Activated T-helper 1 cell treated with anti-CD3 and anti-CD28 coated beads, Interleukin-12 subunit alpha, Interleukin-12 subunit beta, Interleukin-2, Interleukin-4 antibody, amounts not matched to agents 30 ng/mL and 10 ng/mL and 1 ng/mL, durations not matched to agents 14 hours and 24 hours and 36 hours (primary cell): ENCODE measurements at places on chromosomes 7 and 10.
A peak's percentile ranks its signal among the peaks of the same experiment; 100 is the strongest.

GRCh38 chr10:113527211-113527906 is 25.5 kb upstream of the HABP2 start:
- no peaks in the 10 kb centered on the region for H3K4me1 ChIP-seq
- DNase-seq: no peak
- no peaks in the 10 kb centered on the region for H3K36me3 ChIP-seq

DNA sequence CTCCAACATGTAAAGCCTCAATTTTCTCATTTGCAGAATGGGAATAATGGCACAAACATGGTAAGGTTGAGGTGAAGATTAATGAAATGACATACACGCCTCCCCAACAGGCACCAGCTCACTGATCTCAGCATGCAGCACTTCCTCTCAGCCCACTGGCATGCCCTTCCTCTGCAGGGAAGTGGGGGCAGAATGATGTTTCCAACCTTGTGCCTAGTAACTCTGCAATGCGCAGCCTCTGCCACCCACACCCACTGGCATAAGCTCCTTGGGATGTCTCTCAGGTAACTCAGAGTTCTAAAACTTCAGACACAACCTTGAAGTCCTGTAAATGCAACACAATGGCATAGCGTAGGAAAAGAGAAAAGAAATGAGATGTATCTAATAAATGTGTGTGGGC is 540.7 kb downstream of the HTR7 start:
- H3K4me1 ChIP-seq: no peaks in the 10 kb centered on the region
- no peaks in the 10 kb centered on the region for H3K36me3 ChIP-seq
- no peak overlapping the region for H3K27ac ChIP-seq
- H3K4me3 ChIP-seq: no peak overlapping the region
- no peak for DNase-seq

GRCh38 chr10:112904000-112904399 is 46.0 kb upstream of the TCF7L2 start:
- no peak overlapping the region for H3K4me3 ChIP-seq
- no peaks in the 10 kb centered on the region for H3K4me1 ChIP-seq
- H3K27me3 ChIP-seq: no peaks in the 10 kb centered on the region
- H3K36me3 ChIP-seq: no peaks in the 10 kb centered on the region
- DNase-seq: no peak

DNA sequence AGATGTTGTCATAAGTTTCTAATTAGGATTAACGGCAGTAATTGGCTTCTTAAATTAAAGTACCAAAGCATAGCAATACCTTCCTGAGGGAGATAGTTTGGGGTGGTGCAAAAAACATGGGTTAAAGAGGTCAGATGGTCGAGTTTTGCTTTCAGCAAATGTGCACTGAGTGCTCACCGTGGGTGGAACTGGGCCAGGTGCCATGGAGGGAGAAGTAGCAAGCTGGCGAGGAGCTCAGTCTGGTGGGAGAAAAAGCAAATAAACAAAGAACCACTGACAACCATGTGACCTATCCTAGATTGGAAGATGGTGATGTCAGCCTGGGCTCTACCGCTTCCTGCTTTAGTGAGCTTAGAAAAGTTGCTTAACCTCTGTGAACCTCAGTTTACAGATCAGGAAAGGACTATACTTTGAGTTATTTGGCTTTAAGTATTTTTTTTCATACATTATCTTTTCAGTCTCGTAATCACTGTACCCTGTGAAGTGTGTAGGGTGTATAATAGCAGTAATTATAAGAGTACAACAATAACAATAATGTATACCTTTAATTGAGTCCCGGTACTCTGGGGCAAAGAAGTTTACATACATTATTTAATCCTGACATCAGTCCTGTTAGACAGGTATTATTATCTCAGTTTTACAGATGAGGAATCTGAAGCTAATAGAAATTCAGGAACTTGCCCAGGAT is 69.0 kb upstream of the PDCD4 start:
- H3K4me1 ChIP-seq: peaks cover 48% of the 10 kb centered on the region
- no peaks in the 10 kb centered on the region for H3K36me3 ChIP-seq
- H3K27me3 ChIP-seq: no peaks in the 10 kb centered on the region
- DNase-seq: peak; percentile 43
- peak overlapping the region; percentile 73 for H3K27ac ChIP-seq

DNA sequence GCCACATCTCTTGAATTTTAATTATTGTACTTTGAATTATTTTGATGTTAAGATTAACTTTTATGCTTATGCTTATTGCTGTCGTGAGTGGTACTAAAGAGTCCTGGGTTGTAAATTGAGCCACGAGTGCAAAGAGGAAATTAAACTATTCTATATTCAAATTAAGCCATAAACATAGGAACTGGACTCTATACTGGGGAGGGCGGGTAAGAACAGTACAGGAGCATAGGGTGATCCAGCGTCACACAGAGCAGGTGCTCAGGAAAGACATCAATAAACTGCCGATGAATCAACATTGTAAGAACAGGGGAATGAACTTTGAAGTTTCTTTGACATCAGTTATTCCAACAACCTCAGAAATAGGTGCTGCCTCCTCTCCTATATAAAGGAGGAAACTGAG is 219.6 kb downstream of the CACNB2 start:
- H3K4me3 ChIP-seq: no peak overlapping the region
- no peak overlapping the region for H3K27ac ChIP-seq
- no peaks in the 10 kb centered on the region for H3K4me1 ChIP-seq
- no peaks in the 10 kb centered on the region for H3K36me3 ChIP-seq
- no peak for DNase-seq

DNA sequence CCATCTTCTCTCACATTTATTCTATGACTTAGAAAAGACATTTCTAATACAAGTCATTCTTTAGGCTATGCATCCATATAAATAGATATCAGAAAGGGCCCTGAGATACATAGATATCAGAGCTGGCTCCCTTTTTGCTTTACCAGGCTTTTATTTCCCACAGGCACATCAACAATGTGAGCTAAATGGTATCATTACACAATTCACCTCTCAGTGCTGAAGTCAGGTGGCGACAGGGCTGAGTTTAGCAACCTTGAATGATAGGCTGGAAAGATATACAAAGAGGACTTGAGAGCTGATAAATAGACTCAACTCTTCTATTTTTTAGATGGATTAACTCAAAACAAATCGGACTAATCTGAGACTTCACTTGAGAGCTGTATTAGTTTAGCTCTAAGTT is 189.2 kb upstream of the COL1A2 start:
- no peaks in the 10 kb centered on the region for H3K4me1 ChIP-seq
- no peak overlapping the region for H3K4me3 ChIP-seq
- no peaks in the 10 kb centered on the region for H3K36me3 ChIP-seq
- peaks cover 1% of the 10 kb centered on the region for H3K27me3 ChIP-seq

DNA sequence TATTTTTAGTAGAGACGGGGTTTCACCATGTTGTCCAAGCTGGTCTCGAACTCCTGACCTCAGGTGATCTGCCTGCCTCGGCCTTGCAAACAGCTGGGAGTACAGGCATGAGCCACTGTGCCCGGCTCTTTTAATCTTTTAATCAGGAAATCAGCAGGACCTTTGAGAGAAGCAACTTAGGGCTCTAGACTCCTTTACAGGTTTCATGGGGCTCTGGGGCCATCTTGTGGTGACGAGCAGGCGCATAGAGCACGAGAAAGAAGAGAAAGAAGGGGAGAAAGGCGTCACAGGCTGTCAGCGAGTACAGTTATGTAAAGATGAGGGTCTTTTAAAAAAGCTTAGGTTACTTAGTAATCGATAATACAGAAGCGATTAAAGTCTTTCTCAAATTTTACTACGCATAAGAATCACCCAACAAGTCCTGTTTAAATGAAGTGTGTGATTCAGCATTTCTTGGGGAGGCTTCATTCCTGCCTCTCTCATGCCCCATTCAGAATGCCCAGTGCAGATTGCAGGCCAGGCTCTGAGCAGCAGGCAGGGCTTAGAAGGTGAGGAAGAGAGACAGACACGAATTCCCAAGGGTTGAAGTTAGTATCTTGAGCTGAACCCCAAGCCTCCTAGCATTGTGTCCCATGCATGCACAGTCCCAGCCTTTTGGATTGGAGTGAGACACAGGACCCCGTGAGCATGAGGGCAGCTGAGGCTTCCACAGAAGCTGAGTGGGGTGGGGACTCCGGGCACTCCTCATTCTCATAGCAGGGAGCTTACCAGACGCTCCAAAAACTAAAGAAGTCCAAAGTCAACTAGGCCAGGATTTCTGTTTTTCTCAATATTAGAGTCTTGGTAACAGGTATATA is 23.6 kb upstream of the PFKP start:
- H3K4me3 ChIP-seq: no peak overlapping the region
- H3K27me3 ChIP-seq: peaks cover 6% of the 10 kb centered on the region
- peak; percentile 13 for DNase-seq
- H3K4me1 ChIP-seq: no peaks in the 10 kb centered on the region

- no peaks in the 10 kb centered on the region for H3K36me3 ChIP-seq
- H3K27ac ChIP-seq: no peak overlapping the region
- no peak overlapping the region for H3K4me3 ChIP-seq
- DNase-seq: no peak
- H3K27me3 ChIP-seq: peaks cover 4% of the 10 kb centered on the region
Measured at GRCh38 chr10:46516660-46517416, 39.6 kb downstream of the GPRIN2 start.

GRCh38 chr7:92061154-92061553 is 73.1 kb downstream of the CYP51A1 start:
- no peak overlapping the region for H3K4me3 ChIP-seq
- H3K27ac ChIP-seq: no peak overlapping the region
- H3K36me3 ChIP-seq: peaks cover 7% of the 10 kb centered on the region
- no peak for DNase-seq
- H3K27me3 ChIP-seq: no peaks in the 10 kb centered on the region

DNA sequence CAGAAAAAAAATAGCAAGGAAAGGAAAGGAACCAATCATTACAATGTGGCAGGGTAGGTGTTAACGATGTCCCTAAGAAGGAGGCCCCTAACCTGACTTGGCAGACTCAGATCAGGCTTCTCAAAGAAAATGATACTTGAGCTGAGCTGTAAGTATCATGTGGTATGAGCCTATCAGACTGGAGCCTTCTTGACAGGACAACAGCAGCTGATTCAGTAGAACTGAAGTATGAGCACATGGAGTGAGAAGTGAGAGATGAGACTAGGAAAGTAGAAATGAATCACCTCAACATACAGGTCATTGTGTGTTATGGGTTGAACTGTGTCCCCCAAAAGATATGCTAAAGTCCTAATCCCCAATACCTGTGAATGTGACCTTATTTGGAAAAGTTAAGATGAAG is 66.3 kb downstream of the MTERF1 start:
- no peaks in the 10 kb centered on the region for H3K36me3 ChIP-seq
- no peak for DNase-seq
- no peaks in the 10 kb centered on the region for H3K4me1 ChIP-seq
- no peak overlapping the region for H3K27ac ChIP-seq
- H3K4me3 ChIP-seq: no peak overlapping the region
- no peaks in the 10 kb centered on the region for H3K27me3 ChIP-seq

DNA sequence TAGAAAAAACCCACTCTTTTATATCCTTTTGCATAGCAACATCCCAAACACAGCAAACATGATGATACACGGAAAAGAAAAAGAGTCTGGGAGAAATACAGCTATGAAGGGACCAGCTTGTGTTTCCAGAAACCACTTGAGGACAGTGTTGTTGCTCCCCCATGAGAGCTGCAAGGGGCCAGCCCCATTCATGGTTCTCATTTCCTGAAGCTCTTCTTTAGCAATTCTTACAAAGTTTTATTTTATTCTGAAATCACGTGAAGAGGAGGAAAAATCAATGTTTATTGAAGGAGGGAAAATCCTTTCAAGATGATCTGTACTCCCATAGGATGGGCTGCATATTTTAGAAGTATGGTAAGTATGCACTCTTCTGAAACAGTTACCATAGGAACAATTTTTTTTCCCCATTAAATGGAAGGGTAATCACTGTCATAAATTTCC is 17.5 kb upstream of the PRTFDC1 start:
- no peak overlapping the region for H3K27ac ChIP-seq
- H3K27me3 ChIP-seq: peaks cover 3% of the 10 kb centered on the region

GRCh38 chr7:99139036-99139435 is 4.9 kb downstream of the SMURF1 start:
- H3K27ac ChIP-seq: no peak overlapping the region
- H3K36me3 ChIP-seq: no peaks in the 10 kb centered on the region
- H3K27me3 ChIP-seq: peaks cover 2% of the 10 kb centered on the region
- H3K4me3 ChIP-seq: no peak overlapping the region

DNA sequence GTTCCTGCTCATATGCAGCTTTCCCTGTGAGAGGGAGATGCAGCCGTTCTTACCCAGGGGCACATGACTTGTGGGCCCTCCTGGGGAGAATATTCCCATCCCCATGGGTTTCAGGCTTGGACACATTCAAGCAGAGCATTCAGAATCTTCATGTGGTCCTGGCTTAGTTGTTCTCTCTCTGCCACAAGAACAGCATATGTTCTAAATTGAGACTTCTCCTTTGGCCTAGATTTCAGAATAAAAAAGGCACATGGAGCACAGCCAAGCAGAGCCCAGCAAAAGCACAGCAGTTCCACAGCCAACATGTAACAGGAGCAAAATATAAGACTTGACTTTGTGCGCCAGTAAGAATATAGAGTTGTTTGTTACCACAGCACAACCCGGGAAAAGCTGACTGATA is 306.4 kb upstream of the MYO3A start:
- no peak overlapping the region for H3K4me3 ChIP-seq
- no peak for DNase-seq
- H3K4me1 ChIP-seq: no peaks in the 10 kb centered on the region
- H3K27ac ChIP-seq: no peak overlapping the region
- no peaks in the 10 kb centered on the region for H3K36me3 ChIP-seq
- H3K27me3 ChIP-seq: no peaks in the 10 kb centered on the region

DNA sequence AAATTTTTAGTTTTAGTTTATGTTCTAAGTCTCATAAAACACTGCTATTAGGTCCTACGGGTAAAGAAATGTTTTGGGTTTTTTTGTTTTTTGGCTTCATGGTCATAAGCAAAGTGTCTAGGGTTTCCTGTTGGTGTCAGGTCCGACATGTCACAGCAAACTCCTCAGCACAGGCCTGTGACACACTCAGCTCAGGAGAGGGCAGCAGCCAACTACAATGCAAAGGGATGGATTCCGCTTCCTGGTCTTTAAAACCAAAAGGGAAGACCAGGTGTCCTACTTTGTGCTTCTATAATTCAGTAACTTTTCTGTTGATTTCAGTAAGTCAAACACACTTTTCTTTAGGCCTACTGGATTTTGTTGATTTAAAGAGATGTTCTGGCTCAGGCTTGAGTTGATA is 83.8 kb upstream of the MACROH2A2 start:
- no peak for DNase-seq
- H3K4me1 ChIP-seq: no peaks in the 10 kb centered on the region
- no peak overlapping the region for H3K4me3 ChIP-seq
- H3K27me3 ChIP-seq: peaks cover 22% of the 10 kb centered on the region
- no peak overlapping the region for H3K27ac ChIP-seq
- no peaks in the 10 kb centered on the region for H3K36me3 ChIP-seq

- no peaks in the 10 kb centered on the region for H3K4me1 ChIP-seq
- H3K27ac ChIP-seq: no peak overlapping the region
- no peak for DNase-seq
Measured at GRCh38 chr10:46517541-46517940, 38.9 kb downstream of the GPRIN2 start.

- no peaks in the 10 kb centered on the region for H3K4me1 ChIP-seq
- H3K27me3 ChIP-seq: peaks cover 40% of the 10 kb centered on the region
- H3K4me3 ChIP-seq: no peak overlapping the region
- no peaks in the 10 kb centered on the region for H3K36me3 ChIP-seq
- peak; percentile 1 for DNase-seq
Measured at GRCh38 chr10:118594392-118595063, 920 bp downstream of the PRLHR start.
